ENCODE measurements at places on chromosomes 2 and 18.

DNA sequence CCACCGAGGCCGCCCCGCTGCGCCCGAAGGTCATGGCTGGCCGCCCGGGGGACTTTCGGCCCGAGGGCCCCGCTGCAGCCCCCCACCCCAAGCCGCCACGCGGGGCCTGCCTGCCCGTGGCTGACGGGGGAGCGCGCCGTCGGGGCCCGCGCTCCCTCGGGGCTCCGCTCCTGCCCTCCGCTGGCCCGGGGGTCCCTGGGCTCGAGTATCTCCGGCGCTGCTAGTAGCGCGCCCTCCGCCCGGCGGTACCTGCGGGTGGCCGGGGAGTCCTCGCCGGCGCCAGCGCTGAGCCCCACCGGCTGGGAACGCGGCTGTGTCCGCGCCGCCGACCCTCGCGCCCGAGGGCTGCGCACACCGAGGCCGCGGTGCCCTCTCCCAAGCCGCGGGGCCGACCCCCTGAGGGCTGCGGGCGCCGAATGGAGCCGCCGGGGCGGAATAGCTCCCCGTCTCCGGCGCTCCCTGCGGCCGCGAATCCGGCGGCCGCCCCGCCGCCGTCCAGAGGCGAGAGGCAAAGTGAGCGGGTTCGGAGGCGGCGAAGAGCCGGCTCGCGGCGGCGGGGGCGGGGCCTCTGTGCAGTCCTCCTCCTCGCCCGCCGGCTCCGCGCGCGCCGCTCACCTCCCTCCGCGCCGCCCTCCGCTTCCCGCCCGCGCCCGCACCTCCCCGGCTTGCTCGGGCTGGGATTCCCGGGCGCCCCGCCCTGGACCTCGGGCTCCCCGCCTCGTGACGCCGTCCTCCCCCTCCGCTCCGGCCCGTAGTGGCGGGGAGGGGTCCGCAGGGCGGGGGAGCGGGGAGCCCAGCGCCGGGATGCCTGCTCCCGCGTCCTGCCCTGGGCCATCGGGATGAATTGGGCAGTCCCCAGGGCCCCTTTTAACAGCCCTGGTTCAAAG is at the start of gene KCNG3:
TSS of gene KCNG3 (minus strand) at position 515 of the 887 bp plus-strand sequence. CDS start at position 34, 481 bp downstream.
- H3K4me1 ChIP-seq, result peaks cover 11% of the 10 kb centered on the region
- H3K36me3 ChIP-seq, result peaks cover 1% of the 10 kb centered on the region
- DNase-seq, result peak; percentile 66
- H3K27me3 ChIP-seq, result peaks cover 51% of the 10 kb centered on the region
- no peak within 1 kb of the TSS for H3K27ac ChIP-seq

- no peak overlapping the region for H3K4me3 ChIP-seq
- no peak for DNase-seq
- H3K4me1 ChIP-seq, result no peaks in the 10 kb centered on the region
- no peak overlapping the region for H3K27ac ChIP-seq
Measured at GRCh38 chr2:166625670-166626069, 131.6 kb upstream of the SCN7A start.

- H3K36me3 ChIP-seq, result no peaks in the 10 kb centered on the region
- DNase-seq, result no peak
- H3K27ac ChIP-seq, result no peak overlapping the region
Measured at GRCh38 chr2:180670302-180671003, 310.0 kb upstream of the UBE2E3 start.

DNA sequence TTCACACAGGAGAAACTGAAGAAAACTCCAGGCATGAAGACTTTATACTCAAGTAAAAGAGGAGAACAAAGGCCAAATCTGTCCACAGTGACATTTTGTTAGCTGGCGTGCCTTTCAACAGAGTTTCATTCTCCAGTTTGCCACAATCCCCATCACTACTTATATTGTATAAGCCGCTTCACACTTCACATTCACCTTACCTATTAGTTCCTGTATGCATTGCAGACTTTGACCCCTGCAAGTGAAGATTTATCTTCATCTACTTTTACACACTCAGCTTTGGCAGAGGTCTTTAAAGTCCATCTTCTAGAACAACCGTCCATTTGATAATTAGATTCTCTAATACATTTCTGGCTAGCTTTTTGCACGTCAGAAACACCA is 56.8 kb upstream of the TANK start:
- H3K4me3 ChIP-seq, result no peak overlapping the region
- H3K4me1 ChIP-seq, result peaks cover 22% of the 10 kb centered on the region

GRCh38 chr2:19361325-19361990 is 3.0 kb upstream of the OSR1 start:
- H3K36me3 ChIP-seq, result no peaks in the 10 kb centered on the region
- peak overlapping the region; percentile 87 for H3K4me3 ChIP-seq
- H3K4me1 ChIP-seq, result peaks cover 38% of the 10 kb centered on the region
- H3K27ac ChIP-seq, result no peak overlapping the region
- peaks cover 92% of the 10 kb centered on the region for H3K27me3 ChIP-seq

GRCh38 chr2:33516456-33516995 is 40.1 kb downstream of the RASGRP3 start:
- peaks cover 22% of the 10 kb centered on the region for H3K36me3 ChIP-seq
- H3K4me3 ChIP-seq, result no peak overlapping the region
- H3K27ac ChIP-seq, result no peak overlapping the region
- DNase-seq, result no peak
- no peaks in the 10 kb centered on the region for H3K27me3 ChIP-seq
- no peaks in the 10 kb centered on the region for H3K4me1 ChIP-seq

GRCh38 chr2:132664096-132664495 is 5.9 kb downstream of the LYPD1 start:
- H3K27me3 ChIP-seq, result peaks cover 16% of the 10 kb centered on the region
- no peaks in the 10 kb centered on the region for H3K36me3 ChIP-seq
- no peak for DNase-seq
- H3K27ac ChIP-seq, result no peak overlapping the region

- no peaks in the 10 kb centered on the region for H3K27me3 ChIP-seq
- no peak for DNase-seq
- H3K4me3 ChIP-seq, result no peak overlapping the region
- no peaks in the 10 kb centered on the region for H3K4me1 ChIP-seq
- H3K27ac ChIP-seq, result no peak overlapping the region
- no peaks in the 10 kb centered on the region for H3K36me3 ChIP-seq
Measured at GRCh38 chr2:155633887-155634570, 698.5 kb downstream of the NR4A2 start.

DNA sequence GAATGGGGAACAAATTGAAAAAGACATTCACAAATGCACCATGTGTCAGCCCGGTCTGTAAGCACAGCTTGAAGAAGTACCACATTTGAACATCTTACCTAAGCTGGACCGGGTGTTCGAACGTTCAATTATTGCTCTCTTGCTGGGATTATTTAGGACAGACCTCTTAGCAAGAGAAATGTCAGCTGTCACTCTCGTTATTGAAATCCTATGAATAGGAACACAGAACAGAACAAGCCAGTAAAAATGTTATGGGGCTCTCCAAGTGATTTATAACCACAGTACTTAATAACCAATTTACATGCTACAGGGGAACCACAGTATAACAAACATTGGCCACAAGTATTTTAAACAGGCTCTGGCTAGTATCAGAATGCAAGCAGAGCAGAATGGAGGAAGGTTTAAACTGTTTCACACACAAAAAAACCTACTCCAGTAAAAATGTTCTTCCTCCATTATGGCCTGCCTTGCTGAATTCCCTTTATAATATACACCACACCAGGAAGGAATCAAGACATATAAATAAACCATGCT is 32.5 kb upstream of the ARL5A start:
- no peaks in the 10 kb centered on the region for H3K36me3 ChIP-seq
- no peak overlapping the region for H3K27ac ChIP-seq
- no peak overlapping the region for H3K4me3 ChIP-seq
- DNase-seq, result no peak
- no peaks in the 10 kb centered on the region for H3K4me1 ChIP-seq
- peaks cover 7% of the 10 kb centered on the region for H3K27me3 ChIP-seq

DNA sequence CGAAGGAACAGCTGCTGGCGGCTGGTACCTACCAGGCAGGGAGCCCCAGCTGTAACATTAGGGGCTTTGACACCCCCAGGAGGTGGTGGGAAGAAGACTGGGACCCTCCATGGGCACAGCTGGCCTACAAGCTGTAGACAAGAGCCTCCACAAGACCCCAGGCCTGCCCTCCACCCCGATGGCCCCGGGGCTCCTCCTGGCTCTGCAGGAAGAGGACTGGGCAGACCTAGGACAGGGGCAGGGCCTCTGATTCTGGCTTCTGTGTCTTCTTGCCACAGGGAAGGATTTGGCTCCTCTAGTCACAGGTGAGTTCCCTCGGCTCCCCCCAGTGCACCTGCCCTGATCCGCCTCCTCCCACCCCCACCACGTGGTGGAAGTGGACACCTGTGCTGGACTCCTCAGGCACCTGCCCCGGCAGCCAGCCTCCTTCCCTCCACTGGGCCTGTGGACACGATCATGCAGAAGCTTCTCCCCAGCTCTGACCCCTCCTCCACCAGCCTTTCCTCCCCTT is 53.4 kb upstream of the ODC1 start:
- peaks cover 20% of the 10 kb centered on the region for H3K27me3 ChIP-seq
- H3K4me3 ChIP-seq, result no peak overlapping the region
- no peak overlapping the region for H3K27ac ChIP-seq
- no peak for DNase-seq
- H3K4me1 ChIP-seq, result peaks cover 5% of the 10 kb centered on the region

DNA sequence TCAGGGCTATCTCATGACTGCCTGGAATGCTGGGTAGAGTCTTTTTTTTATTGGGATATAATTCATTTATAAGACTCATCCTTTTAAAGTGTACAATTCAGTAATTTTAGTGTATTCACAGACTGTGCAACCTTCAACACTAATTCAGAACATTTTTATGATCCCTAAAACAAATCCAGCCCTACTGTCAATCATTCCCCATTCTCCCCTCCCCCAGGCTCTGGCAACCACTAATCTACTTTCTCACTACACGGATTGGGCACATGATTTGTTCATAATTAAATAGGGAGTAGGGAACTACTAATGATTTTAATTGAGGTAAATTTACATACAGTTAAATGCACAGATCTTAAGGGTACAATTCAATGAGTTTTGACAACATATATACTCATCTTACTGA is 225.7 kb downstream of the CDCA7 start:
- no peaks in the 10 kb centered on the region for H3K4me1 ChIP-seq
- peaks cover 11% of the 10 kb centered on the region for H3K27me3 ChIP-seq
- DNase-seq, result no peak
- H3K4me3 ChIP-seq, result no peak overlapping the region
- no peaks in the 10 kb centered on the region for H3K36me3 ChIP-seq
- no peak overlapping the region for H3K27ac ChIP-seq

DNA sequence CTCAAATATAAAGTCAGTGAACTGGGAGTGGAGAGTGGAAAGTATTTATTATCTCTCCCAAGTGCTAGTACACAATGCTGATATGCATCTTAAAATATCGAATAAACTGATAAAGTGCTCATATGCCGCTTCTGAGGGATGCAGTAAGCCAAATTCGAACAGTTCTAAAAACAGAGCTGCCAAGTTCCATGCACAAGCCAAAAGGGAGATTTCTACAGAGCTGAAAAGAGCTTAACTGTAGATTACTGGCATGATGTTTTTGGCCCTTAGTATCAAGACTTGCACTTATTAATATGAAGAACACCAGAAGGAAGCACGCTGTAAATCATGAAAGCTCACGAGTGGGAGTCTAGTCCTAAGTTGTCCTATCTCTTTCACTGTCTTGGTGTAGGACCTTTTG is 7.9 kb downstream of the TMEFF2 start:
- H3K27me3 ChIP-seq, result peaks cover 31% of the 10 kb centered on the region
- no peaks in the 10 kb centered on the region for H3K36me3 ChIP-seq
- no peak overlapping the region for H3K4me3 ChIP-seq
- no peak overlapping the region for H3K27ac ChIP-seq

GRCh38 chr18:75208836-75209128 is 157 bp downstream of the PTGR3 start:
- H3K36me3 ChIP-seq, result peaks cover 19% of the 10 kb centered on the region
- peak overlapping the region; percentile 57 for H3K27ac ChIP-seq

DNA sequence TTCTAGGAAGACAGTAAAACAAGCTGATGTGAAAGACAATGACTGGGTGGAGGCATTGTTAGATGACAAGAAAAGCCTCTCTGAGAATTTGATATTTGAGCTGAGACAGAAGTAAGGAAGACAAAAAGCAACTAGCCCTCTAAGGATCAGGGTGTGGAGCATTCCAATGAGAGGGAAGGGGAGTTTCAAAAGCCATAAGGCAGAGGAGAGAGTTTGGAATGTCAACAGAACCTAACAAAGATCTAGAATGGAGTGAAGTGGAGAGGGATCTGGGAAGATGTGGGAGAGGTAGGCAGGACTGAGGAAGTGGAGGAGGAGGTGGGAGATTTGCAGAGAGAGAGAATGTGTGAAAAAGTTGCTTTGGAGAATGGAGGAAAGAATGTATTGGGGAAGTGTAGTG is 17.3 kb upstream of the ASXL2 start:
- H3K27me3 ChIP-seq, result peaks cover 5% of the 10 kb centered on the region
- no peaks in the 10 kb centered on the region for H3K36me3 ChIP-seq
- no peaks in the 10 kb centered on the region for H3K4me1 ChIP-seq
- H3K4me3 ChIP-seq, result no peak overlapping the region
- H3K27ac ChIP-seq, result no peak overlapping the region

- H3K27me3 ChIP-seq, result peaks cover 8% of the 10 kb centered on the region
- no peaks in the 10 kb centered on the region for H3K36me3 ChIP-seq
- H3K27ac ChIP-seq, result no peak overlapping the region
- DNase-seq, result no peak
- no peaks in the 10 kb centered on the region for H3K4me1 ChIP-seq
Measured at GRCh38 chr2:217047631-217048030, 187.8 kb upstream of the TNP1 start.

DNA sequence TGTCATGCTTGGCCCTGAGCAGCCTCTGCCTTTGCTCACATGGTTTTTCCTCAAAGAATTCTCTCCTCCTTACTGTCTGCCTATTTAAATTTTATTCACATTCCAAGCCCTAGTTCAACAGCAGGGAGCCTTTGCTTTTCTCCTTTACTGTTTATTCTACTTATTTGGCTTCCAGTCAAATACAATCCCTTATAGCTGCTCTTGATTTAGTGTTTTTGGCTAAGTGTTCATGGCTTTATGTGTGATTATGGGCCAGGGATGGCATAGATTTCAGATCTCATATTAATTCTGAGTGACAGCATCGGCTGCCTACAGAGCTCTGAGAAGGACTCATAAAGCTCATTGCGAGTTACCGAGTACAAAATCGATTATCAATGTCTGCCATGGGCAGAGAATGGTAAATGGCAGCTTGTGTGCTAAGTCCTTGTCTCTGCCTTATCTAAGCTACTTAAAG is 106.7 kb downstream of the METTL8 start:
- H3K4me3 ChIP-seq, result peak overlapping the region; percentile 15
- peak overlapping the region; percentile 77 for H3K27ac ChIP-seq
- no peak for DNase-seq
- H3K4me1 ChIP-seq, result peaks cover 36% of the 10 kb centered on the region

DNA sequence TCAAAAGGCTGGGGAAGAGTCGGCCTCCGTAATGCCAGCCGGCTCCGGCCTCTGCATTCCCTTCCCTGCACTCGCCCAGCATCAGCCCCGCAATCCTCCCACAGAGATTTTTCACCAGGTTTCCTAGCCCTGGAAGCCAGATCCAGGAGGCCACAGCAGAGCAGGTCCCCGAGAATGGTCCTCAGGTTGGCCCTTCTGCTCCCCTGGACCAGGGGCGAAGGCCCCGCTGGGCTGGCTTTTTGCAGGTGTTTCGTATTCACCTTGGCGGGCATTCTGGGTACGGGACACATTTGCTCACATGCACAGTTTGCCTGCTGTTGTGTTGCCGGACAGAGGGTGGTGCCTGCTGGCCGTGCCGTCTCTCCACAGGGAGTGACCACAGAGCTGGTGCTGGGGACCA is 309.5 kb downstream of the NDUFA10 start:
- no peak overlapping the region for H3K4me3 ChIP-seq
- no peak for DNase-seq
- H3K27me3 ChIP-seq, result peaks cover 2% of the 10 kb centered on the region
- H3K4me1 ChIP-seq, result no peaks in the 10 kb centered on the region
- H3K27ac ChIP-seq, result no peak overlapping the region

Measured in activated CD8-positive, alpha-beta memory T cell treated with anti-CD3 and anti-CD28 coated beads, Interleukin-2, amount 10 ng/mL, durations not matched to agents 7 days and 5 days (primary cell).